ENCODE measurements at places on chromosomes 16 and 17.

- DNase-seq = no peak
Measured at GRCh38 chr17:65446838-65447526, 114.5 kb downstream of the AXIN2 start.

- peak; percentile 69 for DNase-seq
Measured at GRCh38 chr17:65230040-65230439, 92.9 kb downstream of the RGS9 start.

- DNase-seq = peak; percentile 87
Measured at GRCh38 chr16:86568677-86569623, 2.3 kb downstream of the FOXC2 start.

- peak; percentile 53 for DNase-seq
Measured at GRCh38 chr16:189604-190186, 9.4 kb downstream of the HBQ1 start.

DNA sequence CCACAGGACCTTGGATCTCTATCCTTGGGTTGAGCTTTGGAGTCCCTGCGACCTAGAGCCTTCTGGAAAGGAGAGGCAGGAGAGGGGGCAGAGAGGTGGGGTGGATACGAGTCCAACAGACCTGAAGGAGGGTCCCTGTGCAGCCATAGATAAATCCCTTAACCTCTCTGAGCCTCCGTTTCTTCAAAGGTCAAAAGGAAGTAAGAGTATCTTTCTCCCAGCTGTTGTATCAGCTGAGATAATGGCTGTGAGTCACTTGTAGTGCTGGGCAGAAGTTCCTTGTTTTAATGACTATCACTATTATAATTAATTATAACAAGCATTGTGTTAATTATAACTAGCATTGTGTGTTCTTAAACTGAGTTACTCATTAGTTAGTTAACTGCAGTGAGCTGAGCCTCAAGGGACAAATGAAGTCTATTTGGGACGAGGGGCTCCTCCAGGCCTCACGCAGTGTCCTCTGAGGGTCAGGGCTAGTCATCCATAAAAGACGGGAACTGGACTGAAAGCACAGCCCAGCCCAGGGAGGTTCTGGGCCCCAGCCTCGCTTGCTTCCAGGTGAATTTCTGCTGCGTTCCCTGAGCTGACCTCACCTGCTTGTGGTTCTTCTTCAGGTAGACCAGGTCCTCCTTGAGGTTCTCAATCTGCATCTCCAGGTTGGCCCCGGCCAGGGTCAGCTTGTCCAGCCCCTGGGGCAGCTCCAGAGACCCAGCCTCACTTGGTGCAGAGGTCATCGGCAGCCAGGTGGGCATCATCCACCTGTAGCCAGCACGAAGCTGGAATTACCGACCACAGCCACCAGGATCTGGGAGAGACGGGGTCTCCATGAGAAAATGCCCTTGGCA, 5.7 kb upstream of the KRT17 start:
- DNase-seq = peak; percentile 71

DNA sequence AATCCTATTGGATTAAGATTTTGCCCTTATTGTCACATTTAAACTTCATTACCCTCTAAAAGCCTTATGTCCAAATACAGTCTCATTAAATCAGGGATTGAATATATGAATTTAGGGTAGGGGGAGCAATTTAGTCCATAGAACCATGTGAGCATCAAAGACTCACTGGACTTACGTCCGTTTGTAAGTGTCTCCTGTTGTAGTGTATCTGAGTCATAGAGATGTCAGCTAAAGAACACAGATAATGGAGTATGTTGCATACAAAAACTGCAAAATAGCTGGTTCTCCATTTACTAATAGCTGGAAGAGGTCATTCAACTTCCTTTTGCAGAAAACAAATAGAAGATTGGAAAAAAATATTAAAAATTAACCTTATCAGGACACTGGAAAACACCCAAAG, 599.1 kb upstream of the SOX9 start:
- no peak for DNase-seq

GRCh38 chr16:25257956-25258860, 563 bp upstream of the ZKSCAN2 start:
- DNase-seq = no peak

DNA sequence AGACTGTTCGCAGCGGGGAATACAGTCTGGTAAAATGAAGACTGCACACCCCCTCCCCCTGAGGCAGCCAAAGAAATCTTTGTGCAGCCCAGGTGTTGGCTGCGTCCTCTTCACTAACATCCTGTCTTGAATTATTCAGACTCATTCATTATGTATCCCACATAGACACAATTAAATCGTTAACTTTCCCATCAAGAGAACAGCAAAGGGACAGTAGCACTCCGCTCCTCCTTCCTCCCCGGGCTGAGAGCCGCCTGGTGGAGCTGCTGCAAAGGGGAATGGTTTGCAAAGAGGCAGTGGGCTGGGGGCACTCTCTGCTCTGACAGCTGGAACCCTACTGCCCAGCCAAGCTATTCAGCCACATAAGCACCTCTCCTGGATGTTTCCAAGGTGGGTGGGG, 290.0 kb upstream of the SOX9 start:
- DNase-seq = no peak

GRCh38 chr17:57879437-57880085, 29.7 kb upstream of the MRPS23 start:
- peak; percentile 83 for DNase-seq

- DNase-seq = no peak
Measured at GRCh38 chr16:85187447-85187846, 75.2 kb upstream of the CIBAR2 start.

- DNase-seq = peak; percentile 89
Measured at GRCh38 chr16:16073891-16074881, 124.8 kb downstream of the ABCC1 start.

GRCh38 chr17:869086-869485, 86.9 kb downstream of the MRM3 start:
- DNase-seq = peak; percentile 96

- no peak for DNase-seq
Measured at GRCh38 chr17:63950940-63951907, 19.1 kb upstream of the CD79B start.

- DNase-seq = no peak
Measured at GRCh38 chr17:36679815-36680467, 78.6 kb downstream of the MRM1 start.

DNA sequence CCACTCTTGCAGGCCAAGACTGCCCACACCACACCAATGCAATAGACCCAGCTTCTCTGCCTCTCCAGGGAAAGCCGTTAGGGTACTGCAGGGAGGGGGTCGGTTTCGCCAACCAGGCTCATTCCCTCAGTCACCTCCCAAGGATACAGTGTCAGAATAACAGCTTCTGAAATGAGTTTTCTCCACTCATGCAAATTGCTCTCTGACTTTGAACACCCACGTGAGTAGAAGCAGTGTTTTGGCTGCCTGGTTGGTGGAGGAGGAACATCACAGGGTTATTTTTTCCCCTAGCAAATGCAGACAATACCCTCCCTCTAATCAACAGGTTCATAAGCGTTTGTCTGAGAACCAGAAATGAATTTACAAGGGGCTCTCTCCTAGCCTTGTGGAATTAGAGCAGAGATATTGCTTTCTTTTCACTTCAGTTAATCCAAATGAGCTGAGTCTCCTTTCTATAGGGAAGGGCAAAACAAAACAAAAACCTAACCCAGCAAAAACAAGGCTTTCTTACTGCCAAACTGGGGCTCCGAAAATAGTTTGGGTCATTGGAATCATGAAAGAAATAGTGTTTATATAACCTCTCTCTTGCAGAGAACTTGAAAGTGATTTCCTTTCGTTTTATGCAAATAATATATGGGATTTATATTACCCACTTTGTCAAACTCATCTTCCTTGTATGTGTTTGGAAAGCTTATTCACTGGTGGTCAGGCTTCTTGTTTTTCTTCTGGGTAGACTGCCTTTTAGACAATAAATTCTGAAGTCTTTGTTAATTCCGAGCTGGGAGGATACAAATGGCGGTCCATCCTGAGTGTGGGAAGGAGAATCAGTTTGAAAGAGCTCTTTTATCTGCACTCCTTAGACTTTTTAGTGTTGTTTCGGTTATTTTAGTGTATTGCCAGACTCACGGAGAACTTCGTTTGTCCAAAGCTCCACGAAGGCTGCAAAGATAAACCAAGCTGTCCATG, 229.9 kb downstream of the MSI2 start:
- no peak for DNase-seq

DNA sequence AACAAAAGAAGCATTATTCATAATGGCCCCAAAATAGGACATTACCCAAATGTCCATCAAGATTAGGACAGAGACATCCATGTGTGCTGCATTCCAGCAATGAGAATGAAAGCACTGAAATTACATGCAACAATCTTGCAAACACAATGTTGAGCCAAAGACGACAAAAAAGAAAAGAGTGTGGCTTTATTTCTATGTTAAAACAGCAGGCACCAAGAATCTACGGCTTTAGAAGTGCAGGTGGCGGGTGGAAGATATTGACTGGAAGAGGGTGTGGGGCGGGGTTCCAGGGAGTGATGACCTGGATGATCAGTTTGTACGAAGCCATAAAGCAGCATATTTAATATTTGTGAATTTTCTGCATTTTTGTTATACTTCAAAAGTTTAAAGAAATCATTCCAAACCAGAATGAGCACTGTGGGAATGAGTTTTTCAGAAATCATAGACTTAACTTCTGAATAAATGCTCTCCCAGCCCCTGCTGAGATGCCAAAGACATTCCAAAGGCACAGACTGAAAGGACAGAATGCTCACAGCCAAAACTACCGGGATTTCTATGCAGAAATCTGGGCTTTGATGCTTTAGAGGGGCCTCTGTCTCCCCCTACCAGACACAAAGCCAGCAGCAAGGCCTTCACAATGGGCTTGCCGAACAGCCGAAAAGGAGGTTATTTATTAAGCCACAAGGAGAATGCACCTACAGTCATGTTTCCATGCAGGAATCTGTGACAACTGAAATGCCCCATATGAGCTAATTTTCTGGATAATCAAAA, 361.6 kb downstream of the GRIN2A start:
- no peak for DNase-seq

DNA sequence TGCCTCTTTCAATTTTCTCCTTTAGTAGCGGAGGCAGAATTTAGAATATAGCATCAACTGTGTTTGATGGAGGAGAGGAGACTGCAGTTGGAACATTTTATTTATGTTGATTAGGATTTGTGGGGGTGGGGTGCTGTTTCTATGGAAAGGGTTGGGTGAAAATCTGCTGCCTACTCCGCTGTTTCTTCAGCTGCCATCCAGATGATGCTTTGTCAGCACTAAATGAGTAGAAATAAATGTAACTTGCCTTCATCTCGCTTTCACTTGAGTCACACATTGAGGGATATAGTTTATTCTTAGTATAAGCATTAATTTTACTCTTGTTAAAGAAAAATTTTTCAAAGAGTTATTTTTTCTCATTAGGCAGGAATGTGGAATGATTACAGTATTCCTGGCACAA, 42.1 kb downstream of the ABHD15 start:
- peak; percentile 19 for DNase-seq

- DNase-seq = peak; percentile 69
Measured at GRCh38 chr17:3771140-3771539, 29.8 kb downstream of the ITGAE start.

- peak; percentile 99 for DNase-seq
Measured at GRCh38 chr16:3112058-3112880, at the start of gene ZNF205. TSS of gene ZNF205 (plus strand) at chr16:3112586. CDS start at chr16:3113431, 845 bp downstream.

- no peak for DNase-seq
Measured at GRCh38 chr17:27370776-27371175, 76.9 kb downstream of the WSB1 start.

DNA sequence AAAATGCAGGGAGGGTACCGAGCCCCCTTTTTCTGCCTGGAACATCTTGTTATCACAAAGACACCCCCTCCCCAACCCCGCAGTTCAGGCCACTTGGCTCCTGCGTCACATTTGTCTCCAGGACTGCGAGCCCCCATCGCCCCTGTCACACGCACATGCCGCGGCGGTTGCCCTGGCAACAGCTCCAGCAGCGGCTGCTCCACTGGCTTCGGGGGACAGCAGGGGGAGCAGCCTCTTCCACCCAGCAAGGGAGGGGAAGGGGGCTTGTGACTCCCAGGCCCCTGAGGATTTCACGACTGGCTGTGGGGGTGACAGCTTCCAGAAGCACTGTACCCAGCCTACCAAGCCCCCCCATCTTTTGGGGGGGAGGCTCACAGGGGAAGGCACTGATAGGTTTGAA, 2.6 kb downstream of the BAIAP3 start:
- DNase-seq = no peak

- peak; percentile 98 for DNase-seq
Measured at GRCh38 chr17:8894673-8895578, 27.5 kb upstream of the PIK3R6 start.

DNA sequence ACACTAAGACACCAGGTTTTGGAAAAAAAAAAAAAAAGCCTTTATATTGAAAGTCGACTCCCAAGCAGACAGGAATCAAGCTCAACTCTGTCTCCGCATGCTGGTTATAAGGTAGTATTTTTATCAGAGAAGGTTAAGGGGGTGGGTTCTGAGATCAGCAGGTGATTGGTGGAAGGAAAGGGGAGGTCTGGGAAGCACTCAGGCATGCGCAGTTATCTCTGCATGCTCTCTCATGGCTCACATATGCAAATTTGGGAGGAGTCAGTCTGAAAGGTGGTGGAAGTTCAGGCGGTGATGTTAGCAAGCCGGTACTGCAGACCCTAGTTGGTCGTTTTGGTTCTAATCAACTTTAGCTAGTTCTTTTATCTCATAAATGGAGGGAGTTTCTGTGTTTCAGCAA, 357.6 kb upstream of the C16orf82 start:
- DNase-seq = no peak

DNA sequence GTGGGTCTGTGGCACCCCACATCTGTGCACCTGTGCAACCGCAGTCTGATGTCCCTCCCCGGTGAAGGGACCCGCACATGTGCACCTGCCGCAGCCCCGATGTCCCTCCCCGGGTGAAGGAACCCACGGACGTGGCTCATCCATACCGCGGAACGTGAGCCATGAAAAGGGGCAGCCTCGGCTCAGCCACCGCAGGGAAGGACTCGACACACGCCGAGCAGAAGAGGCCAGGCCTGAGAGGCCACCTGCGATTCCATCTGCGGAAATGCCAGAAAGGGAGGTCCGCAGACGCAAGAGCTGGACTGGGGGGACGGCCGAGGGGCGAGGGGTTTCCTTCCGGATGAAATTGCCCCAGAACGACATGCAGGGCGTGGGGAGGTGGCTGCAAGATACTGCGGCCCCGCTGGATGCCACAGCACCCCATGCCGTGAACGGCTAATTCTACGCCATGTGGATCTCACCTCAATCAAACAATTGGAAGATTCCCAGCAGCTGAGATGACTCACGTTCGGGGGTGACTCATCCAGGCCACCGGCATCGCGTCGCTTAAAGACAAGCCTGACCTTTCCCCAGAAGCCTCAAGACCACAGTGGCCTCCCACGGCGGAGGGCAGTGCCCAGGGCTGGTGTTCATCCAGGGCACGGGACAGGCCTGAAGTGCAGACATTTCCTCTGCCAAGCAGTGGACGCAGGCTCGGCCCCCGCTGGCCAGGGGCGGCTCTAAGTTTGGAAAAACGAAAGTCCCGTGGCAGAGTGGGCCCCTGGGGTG, 21.0 kb downstream of the SOX8 start:
- DNase-seq = peak; percentile 99

GRCh38 chr17:57892820-57893595, 43.2 kb upstream of the MRPS23 start:
- DNase-seq = peak; percentile 98

DNA sequence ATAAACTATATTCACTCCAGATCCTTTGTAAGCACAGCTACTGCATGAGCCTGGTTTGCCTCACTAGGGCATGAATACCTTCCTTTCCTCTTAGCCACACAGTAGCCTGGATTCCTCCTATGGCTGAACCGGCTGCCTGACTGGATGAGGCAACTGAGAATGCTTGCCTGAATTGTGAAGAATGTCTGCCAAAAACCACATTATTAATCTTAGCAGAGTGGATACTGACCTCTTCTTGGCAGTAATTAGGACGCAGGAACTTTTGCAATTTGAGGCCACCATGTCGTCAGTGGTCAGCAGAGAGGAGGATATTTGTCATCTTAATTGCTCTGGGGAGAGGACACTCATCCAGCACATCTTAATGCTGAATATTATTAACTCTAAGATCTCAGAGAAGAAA, 651.8 kb upstream of the GOT2 start:
- DNase-seq = peak; percentile 32

Data from osteoblast (primary cell).